ENCODE measurements at places on chromosomes 7 and 10. TPM values are rescaled to one million over a fixed set of nuclear protein-coding genes. Genes with fewer than 3 reads are reported as not detected.

GRCh38 chr10:74145133-74145532 lies 5.5 kb downstream of the AP3M1 start:
- H3K27me3 ChIP-seq = no peaks in the 10 kb centered on the region
- no peak for DNase-seq
- no peak overlapping the region for H3K4me3 ChIP-seq
- no peaks in the 10 kb centered on the region for H3K4me1 ChIP-seq
- H3K27ac ChIP-seq = no peak overlapping the region

The EIF4H gene
- 158 TPM for polyA plus RNA-seq

DNA sequence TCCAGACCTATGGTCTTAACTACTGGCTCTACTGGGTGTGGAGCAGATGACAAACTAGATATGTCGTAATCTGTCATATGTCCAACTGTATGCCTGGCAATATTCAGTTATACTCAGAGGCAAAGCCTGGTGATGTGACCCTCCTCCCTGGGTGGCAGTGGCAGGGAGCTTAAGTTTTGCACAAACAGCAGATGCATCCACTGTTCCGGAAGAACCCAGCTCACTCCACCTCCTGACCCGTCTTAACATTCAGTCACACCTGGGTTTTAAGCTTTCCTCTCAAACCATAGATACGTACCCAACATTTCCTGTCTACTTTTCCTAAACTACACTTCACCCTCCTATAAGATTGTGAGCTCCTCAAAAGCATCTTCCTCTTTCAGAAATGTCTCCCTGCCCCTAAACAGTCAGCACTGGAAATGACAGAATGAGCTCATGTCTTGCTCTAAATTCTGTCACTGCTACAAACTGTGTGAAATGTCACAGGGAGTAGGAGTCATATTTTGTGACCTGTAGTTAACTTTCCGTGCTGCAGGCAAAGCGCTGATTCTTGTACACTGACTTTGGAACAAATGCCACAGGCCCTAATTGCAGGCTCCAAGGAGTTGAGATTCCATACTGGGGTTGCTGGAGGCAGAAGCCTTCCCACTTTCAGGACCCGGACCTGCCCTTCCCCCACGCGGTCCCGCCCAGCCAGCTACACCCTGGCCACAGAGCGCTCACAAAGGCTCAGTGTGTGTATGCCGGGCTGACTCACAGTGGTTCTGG lies 23.9 kb downstream of the SCD start:
- H3K27ac ChIP-seq = peak overlapping the region; percentile 96
- DNase-seq = peak; percentile 94
- H3K36me3 ChIP-seq = no peaks in the 10 kb centered on the region
- H3K27me3 ChIP-seq = no peaks in the 10 kb centered on the region
- H3K4me3 ChIP-seq = no peak overlapping the region

The EEF1AKMT2 gene
- 21.5 TPM for polyA plus RNA-seq

GRCh38 chr10:5412277-5412941 lies at the start of gene NET1:
TSS of gene NET1 (plus strand) at chr10:5412557. CDS start at chr10:5412693, 136 bp downstream.
- no peaks in the 10 kb centered on the region for H3K36me3 ChIP-seq
- peak; percentile 95 for DNase-seq
- peaks cover 2% of the 10 kb centered on the region for H3K4me1 ChIP-seq
- H3K4me3 ChIP-seq = peak within 1 kb of the TSS; percentile 87
- peak within 1 kb of the TSS; percentile 24 for H3K27ac ChIP-seq

DNA sequence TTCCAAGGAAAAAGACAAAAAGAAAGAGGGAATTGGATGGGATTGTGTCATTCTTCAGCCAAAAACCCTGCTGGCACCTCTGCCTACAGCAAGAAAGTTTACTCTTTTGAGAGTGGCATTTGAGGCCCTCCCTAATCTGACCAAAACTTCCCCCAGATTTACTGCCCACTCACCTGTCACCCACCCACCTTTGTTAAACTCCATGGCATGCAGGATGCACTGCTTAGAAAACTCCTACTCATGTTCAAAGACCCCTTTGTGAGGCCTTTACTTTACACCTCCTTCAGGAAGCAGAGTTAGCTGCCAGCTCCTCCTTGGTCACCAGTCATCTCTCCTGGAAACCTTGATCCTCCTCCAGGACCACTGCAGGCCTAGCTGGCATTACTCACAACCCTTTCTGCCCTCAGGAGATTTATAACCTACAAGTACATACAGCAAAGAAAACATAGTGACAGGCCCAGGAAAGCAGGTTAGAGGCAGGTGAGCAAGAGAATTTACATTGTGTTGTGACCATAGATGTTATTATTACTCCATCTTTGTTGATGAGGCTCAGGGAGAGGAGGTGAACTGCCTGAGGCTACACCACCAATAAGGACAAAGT lies 10.3 kb upstream of the PLAC9 start:
- H3K36me3 ChIP-seq = no peaks in the 10 kb centered on the region
- DNase-seq = no peak

- no peaks in the 10 kb centered on the region for H3K4me1 ChIP-seq
- H3K4me3 ChIP-seq = no peak within 1 kb of the TSS
- no peak within 1 kb of the TSS for H3K27ac ChIP-seq
- DNase-seq = no peak
These were observed at the start of gene C7orf33 for GRCh38 chr7:148590471-148590870. TSS of gene C7orf33 (plus strand) at chr7:148590766. CDS start at chr7:148590926, 160 bp downstream.

DNA sequence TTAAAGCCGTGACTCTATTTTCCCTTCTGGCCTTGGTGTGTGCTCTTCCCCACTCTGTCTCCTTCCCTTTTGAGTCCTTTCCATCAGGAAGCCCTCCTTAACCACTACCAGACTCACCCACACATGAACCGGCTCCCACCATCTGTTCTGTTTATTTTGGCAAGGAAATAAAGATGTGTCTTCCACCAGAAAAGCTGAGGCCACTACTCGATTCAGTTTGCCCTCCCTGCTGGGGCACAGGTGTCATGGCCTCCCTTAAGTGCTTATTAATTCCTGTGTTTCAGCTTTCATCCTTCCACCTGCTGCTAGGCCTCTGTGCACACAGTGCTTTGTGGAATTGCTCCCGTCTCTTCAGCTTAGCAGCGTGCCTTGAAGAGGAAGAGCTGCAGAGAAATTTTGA lies 16.7 kb downstream of the POR start:
- no peaks in the 10 kb centered on the region for H3K4me1 ChIP-seq
- DNase-seq = no peak
- H3K27me3 ChIP-seq = no peaks in the 10 kb centered on the region
- no peak overlapping the region for H3K27ac ChIP-seq
- no peaks in the 10 kb centered on the region for H3K36me3 ChIP-seq
- no peak overlapping the region for H3K4me3 ChIP-seq

The PNLIPRP3 gene
- not detected for polyA plus RNA-seq

DNA sequence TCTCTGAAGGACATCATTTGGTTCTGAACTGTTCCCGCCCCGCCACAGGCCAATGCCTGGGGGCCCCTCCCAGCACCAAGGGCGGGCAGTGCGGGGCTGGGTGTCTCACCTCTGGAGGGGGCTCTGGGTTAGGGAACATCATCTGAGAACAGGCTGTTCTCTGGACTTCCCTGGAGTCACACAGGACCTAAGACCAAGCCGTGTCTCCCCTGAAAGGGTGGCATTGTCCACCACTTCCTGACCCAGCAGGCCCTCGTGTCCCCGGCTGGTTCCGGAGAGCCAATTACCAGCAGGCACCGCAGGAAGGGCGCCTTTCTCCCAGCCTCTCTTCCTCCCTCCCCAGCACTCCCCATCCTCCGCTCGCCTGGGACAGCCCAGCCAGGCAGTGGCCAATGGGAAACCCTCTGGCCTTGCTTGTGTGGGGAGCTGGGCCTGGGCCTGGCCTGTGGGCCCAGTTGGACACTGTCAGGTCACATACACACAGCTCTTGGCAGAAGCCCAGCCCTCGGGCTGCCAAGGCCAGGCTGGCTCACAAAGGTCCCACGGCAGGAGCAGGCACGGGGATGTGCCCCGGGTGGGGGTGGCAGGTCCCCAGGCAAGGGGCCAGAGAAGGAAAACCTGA lies 119.5 kb downstream of the SPDYE5 start:
- no peak for DNase-seq
- H3K27me3 ChIP-seq = no peaks in the 10 kb centered on the region
- H3K4me3 ChIP-seq = no peak overlapping the region
- no peaks in the 10 kb centered on the region for H3K4me1 ChIP-seq

DNA sequence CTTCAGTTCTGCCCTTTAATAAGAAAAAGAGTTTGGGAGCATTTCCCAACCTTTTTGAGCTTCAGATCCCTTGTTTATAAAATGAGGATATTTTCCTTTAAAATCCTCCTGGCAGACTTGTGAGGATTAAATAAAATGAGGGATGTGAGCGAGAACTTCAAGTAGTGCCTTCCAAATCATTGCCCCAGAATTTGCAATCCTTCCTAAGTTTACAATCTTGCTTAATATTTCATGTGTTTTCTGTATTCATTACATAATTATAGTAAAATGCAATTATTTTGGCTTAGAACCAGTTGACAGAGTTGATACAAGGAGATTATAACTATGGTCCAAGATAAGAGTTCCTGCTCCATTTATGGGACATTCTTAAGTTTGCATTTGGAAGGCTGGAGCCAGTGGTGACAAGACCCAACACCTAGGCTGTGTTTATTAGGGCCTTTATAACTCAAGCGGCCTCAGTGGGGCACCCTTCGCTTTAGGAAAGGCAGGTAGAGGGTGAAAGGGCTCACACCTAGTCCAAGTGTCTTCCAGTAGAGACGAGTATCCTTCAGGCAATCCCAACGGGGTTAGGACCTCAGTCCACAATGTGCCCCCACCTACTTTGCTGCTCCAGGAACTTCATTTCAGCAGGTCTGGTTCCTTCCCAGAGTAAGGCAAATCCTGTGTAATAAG lies 317.5 kb downstream of the WDR11 start:
- no peak for DNase-seq
- H3K36me3 ChIP-seq = no peaks in the 10 kb centered on the region
- H3K4me1 ChIP-seq = no peaks in the 10 kb centered on the region
- H3K4me3 ChIP-seq = no peak overlapping the region
- H3K27ac ChIP-seq = no peak overlapping the region

- peaks cover 3% of the 10 kb centered on the region for H3K36me3 ChIP-seq
- no peaks in the 10 kb centered on the region for H3K4me1 ChIP-seq
- H3K27ac ChIP-seq = no peak overlapping the region
- no peaks in the 10 kb centered on the region for H3K27me3 ChIP-seq
- no peak overlapping the region for H3K4me3 ChIP-seq
These were observed 77.2 kb downstream of the EXOC4 start for GRCh38 chr7:133330085-133330484.

GRCh38 chr10:50480054-50481007 lies 143.4 kb downstream of the SGMS1 start:
- H3K27ac ChIP-seq = no peak overlapping the region
- no peak for DNase-seq

The C10orf105 gene
- polyA plus RNA-seq = 0.06 TPM

DNA sequence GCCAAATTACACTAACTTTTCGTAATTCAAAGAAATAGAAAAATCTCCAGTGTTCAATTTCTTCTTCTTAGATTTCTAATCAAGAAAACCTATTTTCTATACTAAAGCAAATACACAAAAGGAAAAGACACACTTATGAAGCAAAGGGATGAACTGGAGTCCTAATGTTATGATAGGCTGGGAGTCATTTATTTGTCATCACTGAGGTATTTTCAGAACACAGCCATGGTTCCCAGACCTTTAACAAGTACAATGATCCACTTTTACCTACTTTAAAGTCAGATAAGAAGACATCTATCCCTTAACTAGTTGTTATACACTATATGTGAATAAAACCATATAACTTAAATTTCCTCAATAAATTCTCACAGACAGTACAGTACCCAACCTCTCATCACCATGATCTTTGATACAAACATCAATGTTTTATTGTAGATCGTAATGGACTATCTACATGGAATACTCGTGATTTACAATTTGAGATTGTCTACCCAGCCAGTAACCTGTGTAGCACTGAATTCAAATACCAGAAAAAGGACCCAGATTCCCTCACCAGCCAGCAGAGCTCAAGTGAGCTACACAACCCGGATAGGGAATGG lies 12.5 kb downstream of the ASNS start:
- no peak overlapping the region for H3K27ac ChIP-seq
- H3K4me3 ChIP-seq = no peak overlapping the region
- H3K36me3 ChIP-seq = peaks cover 5% of the 10 kb centered on the region
- no peaks in the 10 kb centered on the region for H3K27me3 ChIP-seq
- no peaks in the 10 kb centered on the region for H3K4me1 ChIP-seq

DNA sequence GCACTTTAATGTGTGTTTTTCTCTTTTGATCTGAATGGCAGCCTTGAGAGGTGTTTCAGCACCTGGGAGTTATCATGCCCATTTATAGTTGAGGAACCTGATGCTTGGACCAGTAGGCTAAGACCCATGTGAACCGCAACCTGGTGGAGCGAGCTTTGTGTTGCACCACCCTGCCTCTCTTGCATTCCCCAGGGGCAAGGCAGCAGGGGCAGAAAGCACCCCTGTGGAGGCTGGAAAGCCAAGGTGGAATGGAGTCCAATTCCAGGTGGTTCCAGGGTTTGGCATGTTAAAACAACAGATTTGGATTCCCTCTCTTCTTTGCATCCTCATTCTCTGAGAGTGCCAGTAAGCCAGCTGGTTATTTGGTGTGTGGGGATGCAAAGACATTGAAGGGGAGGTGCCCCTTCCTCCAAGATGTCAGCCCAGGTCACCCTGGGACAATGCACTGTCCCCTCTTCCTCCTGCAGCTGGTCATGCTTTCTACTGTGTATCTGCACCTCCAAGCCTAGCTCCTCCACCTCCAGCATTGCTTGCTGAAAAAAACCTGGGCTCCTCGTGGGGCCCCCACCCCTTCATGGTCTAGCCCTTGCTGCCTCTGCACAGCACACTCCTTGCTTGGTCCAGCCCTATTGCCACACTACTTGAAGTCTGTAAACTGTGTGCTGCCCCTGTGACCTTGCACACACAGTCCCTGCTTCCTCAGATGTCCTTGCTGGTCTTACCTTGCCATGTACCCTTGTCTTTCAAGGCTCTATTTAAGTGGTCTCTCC lies 5.6 kb upstream of the CDH23 start:
- no peak overlapping the region for H3K4me3 ChIP-seq
- no peaks in the 10 kb centered on the region for H3K27me3 ChIP-seq
- no peak for DNase-seq
- no peak overlapping the region for H3K27ac ChIP-seq
- H3K36me3 ChIP-seq = no peaks in the 10 kb centered on the region
- no peaks in the 10 kb centered on the region for H3K4me1 ChIP-seq

DNA sequence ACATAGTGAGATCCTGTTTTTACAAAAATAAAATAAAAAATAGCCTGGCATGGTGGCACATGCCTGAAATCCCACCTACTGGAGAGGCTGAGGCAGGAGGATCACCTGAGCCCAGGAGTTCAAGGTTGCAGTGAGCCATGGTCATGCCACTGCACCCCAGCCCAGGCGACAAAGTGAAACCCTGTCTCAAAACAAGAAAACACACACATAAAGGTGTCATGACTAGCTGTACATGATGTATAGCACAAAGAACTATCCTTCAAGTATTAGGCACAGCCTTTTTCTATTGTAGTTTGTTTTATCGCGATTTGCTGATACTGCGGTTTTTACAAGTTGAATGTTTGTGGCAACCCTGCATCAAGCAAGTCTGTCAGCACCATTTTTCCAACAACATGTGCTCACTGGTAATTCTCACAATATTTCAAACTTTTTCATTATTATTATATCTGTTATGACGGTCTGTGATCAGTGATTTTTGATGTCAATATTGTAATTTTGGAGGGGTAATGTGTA lies 11.5 kb upstream of the SNX13 start:
- no peak overlapping the region for H3K27ac ChIP-seq
- no peaks in the 10 kb centered on the region for H3K36me3 ChIP-seq
- no peak for DNase-seq
- no peak overlapping the region for H3K4me3 ChIP-seq

- H3K27me3 ChIP-seq = no peaks in the 10 kb centered on the region
- H3K27ac ChIP-seq = no peak overlapping the region
- no peaks in the 10 kb centered on the region for H3K4me1 ChIP-seq
These were observed 691.8 kb downstream of the NXPH1 start for GRCh38 chr7:9125246-9125645.
